OCI-LY7 (cell line): ENCODE measurements at places on chromosomes 2 and 18. TPM values are rescaled to one million over a fixed set of nuclear protein-coding genes. Genes with fewer than 3 reads are reported as not detected.

GRCh38 chr2:231680992-231681852 is 27.1 kb upstream of the PTMA start:
- DNase-seq = peak; percentile 79

DNA sequence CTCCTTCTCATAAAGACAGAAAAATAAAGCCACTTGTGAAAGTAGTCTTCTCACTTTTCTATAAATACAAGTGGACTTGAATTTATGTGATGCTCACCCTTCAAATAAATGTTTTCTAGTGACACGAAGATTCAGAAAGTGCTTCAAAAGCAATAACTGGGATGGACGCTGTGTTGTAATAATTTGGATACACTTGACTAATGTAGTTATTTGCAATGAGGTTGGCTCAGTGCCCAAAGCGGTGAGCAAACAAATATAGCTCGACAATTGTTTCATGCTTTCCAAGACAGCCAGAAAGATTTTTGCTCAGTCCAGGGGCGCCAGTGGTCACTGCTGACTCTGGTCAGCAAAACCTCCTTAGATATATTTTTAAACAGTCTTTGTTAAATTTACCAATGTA is 278.6 kb upstream of the KLHL14 start:
- DNase-seq = no peak

DNA sequence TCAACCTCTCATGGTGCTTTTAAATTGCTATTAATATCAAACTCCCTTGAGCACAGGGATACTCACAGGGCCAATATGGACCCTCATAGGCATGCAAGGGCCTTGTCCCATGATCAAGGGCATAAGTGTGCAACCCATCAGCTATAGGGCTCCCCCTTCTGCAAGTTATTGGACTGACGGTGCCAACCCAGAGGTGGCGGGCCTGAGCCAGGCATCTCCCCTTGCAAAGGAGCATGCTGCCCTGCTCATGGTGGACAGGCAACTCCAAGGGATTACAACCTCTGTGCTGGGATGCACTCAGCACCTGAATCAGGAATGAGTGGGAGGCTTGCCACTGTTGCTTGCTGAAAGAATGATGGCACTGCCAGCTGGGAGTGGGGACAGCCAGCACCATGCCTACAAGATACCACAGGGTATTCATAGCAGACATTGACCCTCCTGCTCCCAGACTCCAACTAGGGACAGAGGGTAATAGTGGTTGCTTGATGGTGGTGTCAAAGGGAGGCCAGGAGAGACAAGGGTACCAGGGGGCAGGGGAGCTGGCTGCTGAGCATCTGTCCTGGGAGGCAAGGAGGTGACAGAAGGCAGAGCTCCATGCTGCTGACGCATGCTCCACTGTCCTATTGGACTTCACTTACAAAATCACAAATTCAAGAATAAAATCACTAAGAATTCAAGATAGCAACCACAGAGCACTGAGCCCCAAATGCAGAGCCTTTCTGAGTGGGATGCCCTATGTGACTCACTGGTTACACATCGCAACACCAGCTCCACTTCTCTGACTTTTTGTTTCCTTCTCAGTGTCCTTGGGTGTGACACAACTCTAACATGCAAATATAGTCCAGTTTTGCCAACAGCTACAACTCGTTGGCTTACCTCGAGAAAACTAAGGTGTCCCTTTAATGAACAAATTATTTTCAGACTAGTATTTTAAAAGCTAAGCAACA is 157.1 kb upstream of the CCDC150 start:
- peak; percentile 3 for DNase-seq

Gene TSPYL6
- not detected in 2 replicates for total RNA-seq

DNA sequence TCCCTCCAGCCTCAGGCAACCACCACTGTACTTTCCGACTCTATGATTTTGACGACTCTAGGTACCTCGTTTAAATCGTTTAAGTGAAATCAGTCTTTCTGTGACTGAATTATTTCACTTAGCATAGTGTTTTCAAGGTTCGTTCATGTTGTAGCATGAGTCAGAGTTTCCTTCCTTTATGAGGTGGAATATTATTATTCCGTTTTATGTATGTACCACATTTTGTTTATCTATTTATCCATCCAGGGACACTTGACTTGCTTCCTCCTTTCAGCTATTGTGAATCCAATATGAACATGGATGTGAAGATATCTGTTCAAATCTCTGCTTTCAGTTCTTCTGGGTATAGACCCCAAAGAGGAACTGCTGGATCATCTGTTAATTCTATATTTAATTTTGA is 19.1 kb downstream of the IL1R2 start:
- no peak for DNase-seq
